ENCODE measurements at places on chromosomes 4 and X.

- no peak for DNase-seq
These were observed 702.5 kb downstream of the ARAP2 start for GRCh38 chr4:35541888-35542213.

DNA sequence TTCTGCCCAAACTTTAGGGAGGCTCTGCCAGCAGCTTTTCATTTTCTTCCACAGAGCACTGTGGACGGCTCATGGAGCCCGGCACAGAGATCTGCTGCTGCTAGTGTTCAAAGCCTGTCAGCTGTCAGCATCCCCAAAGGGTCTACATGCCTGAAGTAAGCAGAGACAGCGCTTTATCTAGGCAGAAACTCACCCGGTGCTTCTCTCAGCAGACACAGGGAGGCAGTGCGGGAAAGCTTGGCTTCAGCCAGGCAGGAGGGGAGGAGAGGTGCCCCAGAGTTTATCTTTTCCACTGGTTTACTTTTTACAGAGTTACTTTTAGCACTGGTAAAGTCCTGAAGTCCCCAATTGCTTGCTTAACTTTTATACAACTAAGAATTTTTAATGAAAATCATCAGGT lies 339.3 kb downstream of the NKX6-1 start:
- no peak for DNase-seq

DNA sequence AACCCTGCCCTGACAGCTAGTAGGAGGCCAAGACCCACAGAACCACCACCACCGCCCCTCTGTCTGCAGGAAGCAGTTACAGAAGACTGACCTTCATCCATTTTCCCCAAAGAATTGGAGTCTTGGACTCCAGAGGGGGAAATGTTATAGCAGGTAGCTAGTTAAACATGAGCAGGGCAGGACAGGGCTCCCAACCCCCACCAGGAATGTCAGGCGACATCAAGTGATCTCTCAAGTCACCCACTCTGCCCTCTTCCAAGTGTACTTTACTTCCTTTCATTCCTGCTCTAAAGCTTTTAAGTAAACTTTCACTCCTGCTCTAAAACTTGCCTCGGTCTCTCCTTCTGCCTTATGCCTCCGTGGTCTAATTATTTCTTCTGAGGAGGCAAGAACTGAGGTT lies 17.1 kb upstream of the AADAT start:
- DNase-seq: no peak

DNA sequence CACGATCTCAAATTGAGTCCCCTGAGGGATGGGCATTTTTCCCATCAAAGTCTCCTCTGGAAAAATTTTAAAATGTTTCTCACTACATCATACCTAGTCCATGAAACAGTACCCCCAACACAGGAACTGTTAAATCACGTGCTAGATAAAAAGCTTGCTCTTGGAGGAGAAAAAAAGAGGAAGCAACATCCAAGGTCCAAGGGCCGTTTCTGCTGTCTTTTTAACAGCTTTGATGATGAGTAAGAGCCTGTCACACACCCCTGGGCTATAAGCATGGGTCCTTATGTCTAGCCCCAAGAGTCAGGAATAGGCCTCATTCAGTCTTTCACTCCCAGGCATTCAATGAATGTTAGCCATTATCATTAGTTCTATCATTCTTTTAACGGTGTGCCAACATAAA lies 128.9 kb downstream of the SH3KBP1 start:
- no peak for DNase-seq

DNA sequence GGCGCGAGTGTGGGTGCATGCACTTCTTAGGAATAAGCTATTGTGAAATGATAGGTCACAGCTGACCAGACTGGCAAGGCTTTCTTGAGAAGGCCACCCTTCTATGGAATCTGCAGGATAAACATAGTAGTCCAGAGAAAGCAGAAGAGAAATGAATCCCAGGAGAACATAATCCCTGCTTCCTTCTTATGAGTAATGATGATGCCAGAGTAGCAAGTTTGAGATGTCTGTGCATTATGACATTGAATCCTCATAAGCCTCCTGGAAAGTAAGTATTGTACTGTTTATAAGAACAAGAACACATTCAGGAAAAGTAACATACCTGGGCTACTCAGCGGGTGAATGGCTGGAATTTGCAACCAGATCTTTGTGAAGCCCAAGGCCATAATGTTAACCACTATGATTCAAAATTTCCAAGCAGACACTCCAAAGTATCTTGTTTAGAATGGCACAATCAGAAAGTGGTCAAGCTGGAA lies 272.1 kb upstream of the HS3ST1 start:
- DNase-seq: no peak

DNA sequence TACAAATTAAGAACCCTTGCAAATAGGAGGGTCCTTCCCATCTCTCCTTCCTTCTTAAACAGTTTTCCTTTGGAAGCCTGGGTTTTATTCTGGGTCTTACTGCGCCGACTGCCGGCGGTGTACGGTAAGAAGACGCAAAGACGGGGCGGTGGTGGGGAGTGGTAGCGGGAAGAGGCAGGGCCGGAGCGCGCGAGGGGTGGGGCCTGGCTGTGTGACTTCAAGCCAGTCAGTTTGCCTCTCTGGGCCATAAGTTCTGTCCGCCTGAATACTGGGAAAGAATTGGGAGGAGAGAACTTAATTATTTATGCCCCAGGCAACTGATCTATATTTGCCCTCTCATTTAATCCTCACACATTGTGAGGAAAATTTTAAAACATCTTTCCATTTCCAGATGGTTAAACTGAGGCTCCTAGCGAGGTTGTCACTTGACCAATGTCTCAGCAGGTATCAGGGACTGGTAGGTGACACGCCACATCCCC lies 726 bp upstream of the KANTR start:
- peak; percentile 75 for DNase-seq

DNA sequence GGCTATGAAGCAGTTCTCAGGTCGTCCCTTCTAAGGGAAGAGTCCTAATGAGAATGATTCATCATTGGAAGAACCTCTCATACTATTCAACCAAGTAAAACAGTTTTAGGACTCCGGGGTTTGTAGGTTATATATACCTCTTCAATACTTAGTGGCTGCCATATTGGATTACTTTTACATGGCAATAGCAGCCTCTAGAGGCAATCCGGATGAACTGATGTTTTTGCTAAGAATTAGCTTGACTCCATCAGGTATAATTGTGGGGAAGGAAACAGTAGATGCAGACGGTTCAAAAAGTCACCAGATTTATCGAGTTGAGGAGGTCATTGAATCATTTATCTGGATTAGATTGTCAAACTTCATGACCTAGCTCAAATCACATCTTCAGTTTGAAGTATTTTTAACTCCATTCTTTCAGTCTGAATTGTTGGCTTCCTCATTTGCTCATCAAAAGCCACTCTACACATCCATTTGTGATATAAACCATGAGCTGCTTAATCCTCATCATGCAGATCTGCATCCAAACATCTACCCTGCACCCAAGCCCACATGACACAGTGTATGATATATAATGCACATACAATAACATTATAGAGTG lies 28.4 kb downstream of the GUCY1B1 start:
- DNase-seq: no peak

DNA sequence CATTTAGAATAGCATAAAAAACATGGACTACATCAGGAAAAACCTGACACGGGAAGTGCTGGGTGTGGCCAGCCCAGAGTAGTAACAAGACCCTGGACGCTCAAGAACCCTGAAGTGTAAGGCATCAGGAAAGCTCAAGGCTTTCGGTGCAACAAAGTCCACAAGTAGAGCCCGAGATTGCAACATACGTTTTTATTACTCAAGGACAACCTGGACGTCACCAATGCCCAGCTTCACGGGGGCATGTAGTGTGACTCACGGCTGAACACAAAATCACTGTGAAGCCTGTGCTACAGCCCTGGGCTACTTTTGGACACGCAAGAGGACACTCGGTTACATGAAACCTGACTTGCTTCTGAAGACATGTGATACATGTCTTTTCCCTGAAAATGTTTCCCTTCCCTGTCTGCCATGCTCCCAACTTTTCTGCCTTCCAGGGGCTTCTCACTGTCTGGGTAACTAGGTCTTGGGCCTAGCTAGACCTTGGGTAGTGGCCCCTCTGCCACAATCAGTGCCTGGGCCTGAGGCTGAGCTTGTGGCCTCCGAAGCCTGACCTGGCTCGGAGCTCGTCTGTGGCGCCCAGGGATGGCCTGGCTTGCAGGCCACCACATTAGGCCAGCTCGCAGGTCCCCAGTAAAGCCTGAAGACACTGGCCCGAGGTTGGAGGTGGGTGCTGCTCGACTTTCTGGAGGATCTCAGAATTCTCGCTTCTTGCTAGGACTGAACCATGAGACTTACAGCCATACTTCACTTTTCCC lies 9.2 kb downstream of the IRAK1 start:
- DNase-seq: no peak

DNA sequence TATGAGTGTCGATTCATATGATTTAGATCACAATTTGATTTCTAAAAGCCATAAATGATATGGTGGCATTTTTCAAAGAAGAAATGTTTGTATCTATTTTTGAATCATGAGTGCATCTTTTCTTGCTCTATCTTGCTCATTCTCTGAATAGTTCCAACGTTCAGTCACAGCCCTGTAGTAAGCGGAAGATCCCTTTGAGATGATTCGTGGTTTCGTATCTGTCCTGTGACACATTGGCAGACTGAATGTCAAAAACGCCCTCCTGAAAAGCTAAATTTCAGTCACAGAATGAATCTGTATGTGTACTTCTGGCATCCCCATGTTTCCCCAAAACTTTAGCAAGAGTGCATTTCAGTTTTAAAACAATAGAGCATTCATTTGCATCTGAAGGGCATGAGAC lies 1066.9 kb upstream of the TENM3 start:
- DNase-seq: no peak

GRCh38 chr4:77931452-77932135 lies 69.0 kb downstream of the MRPL1 start:
- DNase-seq: no peak

DNA sequence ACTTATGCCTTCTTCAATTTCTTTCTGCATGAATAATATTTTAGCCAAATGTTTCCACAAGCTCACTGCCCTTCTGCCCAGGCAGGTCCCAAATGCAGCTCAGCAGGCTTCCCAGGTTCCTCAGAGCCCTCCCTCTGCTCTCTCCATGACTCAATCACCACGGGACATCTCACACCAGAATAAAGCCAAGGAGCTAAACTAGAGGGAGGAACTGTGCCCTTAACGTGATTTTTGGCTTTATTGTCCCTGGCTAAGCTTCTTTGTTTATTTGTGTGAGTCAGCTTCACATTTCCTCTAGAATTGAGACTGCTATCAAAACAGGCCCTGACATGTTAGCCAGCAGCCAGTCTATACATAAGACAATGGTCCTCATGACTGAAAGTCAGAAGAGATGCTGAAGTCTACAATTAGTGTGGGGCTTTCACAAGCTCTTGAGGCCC lies 186.4 kb upstream of the GALNT7 start:
- DNase-seq: no peak

- DNase-seq: no peak
These were observed 2044.5 kb upstream of the AGA start for GRCh38 chr4:179486570-179487335.

- DNase-seq: no peak
These were observed 177.8 kb upstream of the HAND2 start for GRCh38 chr4:173707658-173708419.

GRCh38 chr4:139331185-139331584 lies 28.9 kb upstream of the NDUFC1 start:
- no peak for DNase-seq

GRCh38 chr4:108926061-108926460 lies 163.2 kb upstream of the ETNPPL start:
- no peak for DNase-seq

- peak; percentile 44 for DNase-seq
These were observed 64.8 kb downstream of the GLRA3 start for GRCh38 chr4:174764105-174764729.

DNA sequence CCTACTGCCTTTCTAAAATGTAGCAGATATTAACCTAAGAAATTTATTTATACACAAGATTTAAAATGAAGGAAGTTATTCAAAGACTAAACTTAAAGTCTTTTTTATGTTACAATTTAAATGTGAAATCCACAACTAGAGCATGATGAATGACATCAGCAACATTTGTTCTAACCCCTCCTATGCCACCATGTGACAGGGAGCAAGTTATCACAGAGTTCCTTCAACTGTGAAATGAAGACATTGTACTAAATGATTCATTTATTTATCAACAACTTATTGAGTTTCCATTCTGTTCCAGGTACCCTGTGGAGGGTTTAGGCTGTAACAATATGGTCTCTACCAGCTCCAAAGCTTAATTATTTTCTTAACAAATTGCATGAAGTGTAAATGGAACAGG lies 76.9 kb downstream of the SLC39A8 start:
- no peak for DNase-seq

DNA sequence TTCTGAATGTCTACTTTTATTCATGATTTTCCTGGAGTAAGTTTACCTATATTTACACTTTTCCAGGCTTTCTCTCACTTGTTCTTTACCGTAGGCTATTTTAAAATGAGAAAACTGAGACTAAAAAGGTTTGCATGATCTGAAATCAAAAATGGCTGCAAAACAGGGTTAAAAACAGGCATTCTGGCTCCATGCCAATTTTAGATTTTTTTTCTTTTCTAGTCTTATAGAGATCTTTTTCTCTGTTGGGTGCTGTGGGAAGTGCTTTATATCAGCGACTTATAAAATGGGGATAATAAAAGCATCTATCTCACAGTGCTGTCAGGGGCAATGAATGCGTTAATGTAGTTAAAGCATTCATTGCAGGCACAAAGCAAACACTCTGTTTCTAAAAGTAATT lies 294.8 kb downstream of the PACRGL start:
- DNase-seq: no peak

DNA sequence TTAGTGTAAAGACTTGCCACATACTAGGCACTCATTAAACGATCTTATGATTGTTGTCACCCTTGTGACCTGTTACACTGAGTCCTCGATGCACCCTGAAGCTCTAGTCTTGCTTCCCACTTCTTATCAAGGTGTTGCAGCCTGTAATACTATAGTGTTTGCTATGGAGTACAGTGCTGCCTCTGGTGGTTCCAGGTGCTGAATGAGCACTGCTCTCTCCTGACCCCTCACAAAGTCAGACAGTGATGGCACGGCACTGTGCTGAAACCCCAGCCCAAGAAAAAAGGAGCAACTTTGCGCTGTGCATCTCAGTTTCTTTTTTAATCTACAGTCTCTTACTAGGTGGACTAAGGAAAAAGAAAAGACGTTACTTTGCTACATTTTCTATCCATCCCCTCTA lies 106.3 kb downstream of the GC start:
- DNase-seq: no peak

DNA sequence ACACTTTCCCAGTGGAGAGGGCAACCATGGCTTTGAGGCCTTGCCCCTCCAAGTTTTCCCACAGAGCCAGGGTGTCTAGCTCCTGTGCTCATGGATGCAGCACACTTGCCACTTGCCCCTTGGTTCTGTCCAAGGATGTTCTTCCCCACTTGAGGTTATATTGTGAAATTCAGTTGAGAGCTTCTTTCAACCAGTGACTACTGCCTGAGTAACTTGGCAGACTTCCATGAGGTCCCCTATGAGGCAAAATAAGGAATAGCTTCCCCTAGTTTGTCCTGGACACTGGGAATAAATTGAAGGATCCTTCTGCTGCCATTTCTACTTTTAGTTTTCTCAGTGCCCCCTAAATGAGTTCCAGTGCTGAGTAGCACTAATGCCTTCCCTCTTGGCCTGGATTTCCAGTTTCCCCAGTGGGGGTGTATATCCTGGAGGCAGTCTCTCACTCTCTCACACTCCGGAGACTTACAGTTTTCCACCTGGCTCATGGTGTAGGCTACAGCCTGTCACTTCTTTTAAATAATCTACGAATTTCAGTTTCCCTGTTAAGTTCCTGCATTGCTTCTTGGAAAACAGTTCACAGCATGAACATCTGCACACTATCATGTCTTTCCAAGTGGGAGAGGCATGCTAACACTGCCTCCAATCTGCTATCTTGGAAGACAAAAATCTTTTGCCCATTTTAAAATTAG lies 36.4 kb upstream of the ADH4 start:
- DNase-seq: no peak
